Urinary bladder (tissue), 4 donors: ENCODE measurements at places on chromosomes 7 and 10.

DNA sequence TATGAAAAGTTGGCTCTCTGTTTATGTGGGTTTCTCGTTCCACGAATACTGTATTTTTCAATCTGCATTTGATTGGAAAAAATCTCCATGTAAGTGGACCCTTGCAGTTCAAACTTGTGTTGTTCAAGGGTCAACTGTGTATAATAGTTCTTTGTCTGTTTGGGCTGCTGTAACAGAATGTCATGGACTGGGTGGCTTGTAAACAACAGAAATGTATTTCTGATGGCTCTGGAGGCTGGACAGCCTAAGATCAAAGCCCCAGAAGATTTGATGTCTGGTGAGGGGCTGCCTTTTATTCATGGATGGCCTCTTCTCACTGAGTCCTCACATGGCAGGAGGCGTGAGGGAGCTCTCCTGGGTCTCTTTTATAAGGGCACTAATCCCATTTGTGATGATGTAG, 36.2 kb downstream of the INPP5F start:
- no peak for DNase-seq

DNA sequence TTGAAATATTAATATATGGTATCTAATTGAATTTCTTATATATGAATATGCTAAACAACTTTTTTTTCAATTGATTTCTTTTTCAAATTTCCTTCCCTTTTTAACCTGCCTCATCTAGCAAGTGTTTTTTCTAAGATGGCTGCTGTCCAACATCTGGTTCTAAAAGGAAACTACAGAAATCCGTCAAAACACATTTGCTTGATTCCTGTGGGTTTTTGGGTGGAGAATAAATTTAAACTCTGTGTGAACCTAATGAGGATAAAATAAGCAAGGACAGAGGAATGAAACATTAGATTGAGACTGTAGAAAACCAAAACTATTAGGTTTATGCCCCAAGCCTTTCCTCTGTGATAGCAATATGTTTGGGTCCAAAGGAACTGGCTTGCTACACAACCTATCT, 75.5 kb upstream of the STARD3NL start:
- no peak for DNase-seq

- DNase-seq: no peak
Observed at GRCh38 chr10:10722422-10722821, 295.2 kb upstream of the CELF2 start.

GRCh38 chr7:95097291-95097690, 189.9 kb downstream of the PPP1R9A start:
- no peak for DNase-seq

- no peak for DNase-seq
Observed at GRCh38 chr10:74174521-74174920, 23.5 kb downstream of the ADK start.

- DNase-seq: no peak
Observed at GRCh38 chr7:33794959-33795358, 110.4 kb upstream of the BMPER start.

GRCh38 chr10:10755490-10755889, 262.2 kb upstream of the CELF2 start:
- no peak for DNase-seq

DNA sequence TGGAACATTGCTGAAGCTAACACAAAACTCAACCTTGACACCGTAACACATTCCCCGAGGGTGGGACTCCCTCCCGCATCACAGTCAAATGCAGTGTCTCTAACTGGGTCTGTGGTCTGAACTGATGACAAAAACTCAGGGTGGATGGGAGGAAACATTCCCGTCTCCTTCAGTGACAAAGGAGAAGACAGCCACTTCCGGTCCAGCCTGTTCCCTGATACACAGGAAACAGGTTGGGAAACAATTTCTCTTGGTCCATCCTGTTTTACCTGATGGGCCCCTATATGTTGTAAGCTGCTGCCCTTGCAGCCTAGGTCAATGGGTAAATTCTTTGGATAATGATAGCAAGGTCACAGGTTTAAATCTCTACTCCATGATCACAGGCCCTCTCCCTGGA, 20.4 kb downstream of the SLC13A4 start:
- DNase-seq: no peak

- no peak for DNase-seq
Observed at GRCh38 chr7:4113271-4113670, 568.8 kb upstream of the FOXK1 start.

DNA sequence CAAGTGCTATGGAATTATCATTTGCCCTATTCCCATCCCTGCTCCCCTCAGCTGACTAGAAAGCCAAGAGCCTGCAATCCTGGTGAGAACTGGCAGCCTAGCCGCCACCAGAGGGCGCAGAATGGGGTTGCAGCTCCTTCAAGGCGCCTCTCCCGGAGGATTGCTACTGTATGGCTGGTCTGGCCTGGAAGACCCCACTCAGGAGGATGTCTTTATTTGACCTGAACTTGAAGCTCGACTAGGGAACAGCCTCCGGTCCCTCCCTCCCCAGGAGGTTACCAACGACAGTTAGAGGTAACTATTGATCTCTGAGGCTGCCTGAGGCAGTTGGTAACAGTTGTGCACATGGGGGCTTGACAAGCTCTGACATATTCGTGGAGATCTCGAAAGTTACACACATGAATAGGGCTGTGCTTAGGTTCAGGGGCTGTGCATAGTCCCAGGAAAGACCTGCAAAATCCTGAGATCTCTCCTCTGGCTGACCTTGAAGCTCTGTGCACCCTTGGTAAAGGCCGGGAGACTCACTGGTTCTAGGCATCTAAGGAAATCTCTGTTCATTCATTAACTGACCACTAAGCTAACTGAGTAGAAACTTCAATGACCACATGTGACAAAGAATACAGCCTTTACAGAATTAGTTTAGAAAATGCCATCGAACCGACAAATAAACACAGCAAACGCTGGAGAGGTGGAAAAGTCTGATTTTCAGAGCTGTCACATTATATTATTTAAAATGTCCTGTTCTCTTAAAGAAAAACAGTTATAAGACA, 65.7 kb downstream of the TSPAN12 start:
- no peak for DNase-seq

- DNase-seq: no peak
Observed at GRCh38 chr10:120941501-120941900, 90.3 kb downstream of the WDR11 start.

DNA sequence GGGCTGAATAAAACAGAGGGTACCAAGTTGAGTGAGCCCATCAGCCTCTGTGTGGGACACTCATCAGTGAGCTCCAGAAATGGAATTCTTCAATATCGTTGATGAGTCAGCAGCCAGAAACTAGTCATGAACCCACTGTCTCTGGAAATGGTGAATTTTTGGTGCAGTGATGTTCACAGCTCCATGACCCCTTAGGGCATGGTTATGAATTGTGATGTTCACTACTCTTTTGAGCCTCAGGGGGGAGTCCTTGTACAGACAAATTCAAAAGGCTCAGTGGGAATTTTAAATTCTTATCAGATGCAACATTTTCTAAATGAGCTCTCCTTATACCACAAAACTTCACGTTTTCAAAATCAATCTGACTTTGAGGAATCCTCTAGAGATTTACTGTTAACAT, 335.7 kb downstream of the PHTF2 start:
- no peak for DNase-seq

DNA sequence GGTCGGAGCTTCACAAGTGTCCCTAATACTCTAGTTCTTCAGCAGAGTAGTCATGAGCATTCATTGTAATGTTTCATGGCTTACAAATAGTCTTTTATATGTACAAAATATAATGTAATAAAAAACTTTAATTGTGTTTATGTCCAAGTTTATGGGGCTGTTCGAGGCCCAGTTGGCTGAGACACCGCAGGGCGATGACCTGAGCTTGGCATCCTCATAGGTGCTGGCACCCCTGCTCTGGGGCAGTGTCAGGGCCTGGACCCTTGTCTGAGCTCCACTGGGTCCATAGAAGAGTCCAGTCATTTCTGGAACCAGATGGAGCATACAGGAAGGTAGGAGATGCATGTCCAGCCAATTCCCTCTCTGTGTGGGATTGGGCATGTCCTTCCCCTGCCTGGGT, 12.9 kb upstream of the ZMIZ1 start:
- DNase-seq: no peak

DNA sequence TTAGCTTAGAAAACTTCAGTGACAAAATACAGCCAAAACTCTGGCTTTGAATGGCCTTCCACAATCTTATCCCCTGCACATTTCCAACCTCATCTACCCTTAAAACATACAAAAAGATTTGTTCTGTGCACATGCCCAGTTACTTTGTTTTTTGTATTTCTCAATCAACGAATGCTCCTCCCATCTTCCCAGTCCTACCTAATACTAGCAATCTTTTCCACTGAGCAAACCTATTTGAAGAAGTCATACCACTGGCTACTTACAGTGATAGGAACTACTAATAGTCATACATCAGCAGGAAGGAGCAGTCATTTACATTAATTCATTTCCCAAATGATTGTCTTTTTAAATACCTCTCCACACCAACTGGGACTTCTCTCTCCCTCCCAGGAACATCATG, 2.5 kb downstream of the USP54 start:
- DNase-seq: no peak
